ENCODE measurements at places on chromosomes 4 and X.

DNA sequence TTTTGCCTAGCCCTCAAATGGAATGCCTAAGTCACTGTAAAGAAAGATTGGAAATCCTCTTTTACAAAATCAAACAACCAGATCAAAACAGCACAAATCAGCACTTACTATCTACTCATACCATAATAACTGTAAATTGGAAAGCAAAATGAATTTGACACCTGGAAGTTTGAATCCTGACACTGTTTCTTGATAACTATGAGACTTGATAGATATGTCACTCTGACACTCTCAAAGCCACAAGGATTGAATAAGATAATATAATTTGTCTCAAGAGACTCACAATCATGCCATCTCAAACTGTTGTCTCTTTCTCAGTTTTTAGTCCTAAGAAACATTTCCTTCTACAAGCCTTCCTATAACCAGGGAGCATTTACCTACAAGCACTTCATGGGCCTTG lies 302.6 kb upstream of the DIAPH2 start:
- DNase-seq = no peak

DNA sequence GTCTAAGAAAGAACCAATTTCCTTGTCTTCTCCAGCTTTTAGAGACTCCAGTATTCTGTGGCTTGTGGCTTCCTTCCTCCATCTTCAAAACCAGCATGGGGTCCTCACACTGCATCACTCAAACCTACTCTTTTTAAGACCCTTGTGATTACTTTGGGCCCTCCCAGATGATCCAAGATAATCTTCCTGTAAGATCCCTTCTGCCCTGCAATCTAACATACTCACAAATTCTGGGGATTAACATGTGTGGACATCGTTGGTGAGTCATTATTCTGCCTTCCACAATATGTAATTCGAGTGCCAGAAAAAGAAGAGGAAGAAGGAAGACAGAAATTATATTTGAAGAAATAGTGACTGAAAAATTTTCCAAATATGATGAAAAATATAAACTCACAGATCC lies 47.9 kb downstream of the BEND4 start:
- DNase-seq = no peak

DNA sequence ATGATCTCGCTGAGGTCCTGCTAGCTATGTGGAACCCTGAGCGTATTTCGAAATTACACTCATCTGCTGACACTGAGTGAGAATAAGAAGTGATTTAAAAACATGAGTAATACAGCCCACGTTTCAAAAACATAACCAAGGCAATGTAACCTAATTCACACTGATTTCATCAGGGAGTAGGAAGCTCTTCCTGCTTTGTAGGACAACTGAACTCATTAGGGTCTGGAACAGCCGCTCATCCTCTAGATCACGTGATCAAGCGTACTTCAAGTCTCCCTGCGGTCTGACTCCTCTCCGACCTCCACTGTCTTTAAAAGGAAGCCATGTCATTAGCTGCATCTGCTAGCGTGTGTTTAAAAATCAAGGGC lies 138.0 kb downstream of the NSUN7 start:
- no peak for DNase-seq

GRCh38 chr4:66482186-66482585 lies 811.9 kb upstream of the EPHA5 start:
- DNase-seq = no peak

DNA sequence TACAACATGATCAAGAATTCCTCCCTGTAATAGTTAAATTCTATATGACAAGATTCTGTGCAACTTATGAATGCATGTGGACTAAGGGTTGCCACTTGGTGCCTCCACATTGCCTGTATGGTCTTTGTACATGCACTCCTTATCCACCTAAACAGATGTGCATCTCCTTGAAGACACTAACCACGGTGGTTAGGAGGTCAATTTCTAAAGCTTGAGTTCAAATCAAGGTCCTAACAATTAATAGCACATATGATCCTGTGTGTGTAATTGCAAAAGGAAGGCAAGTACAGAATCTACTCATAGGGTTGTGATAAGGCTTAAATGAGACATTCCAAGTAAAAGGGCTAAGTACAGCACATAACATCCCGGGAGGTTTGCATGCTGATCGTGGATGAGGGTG lies 1.5 kb upstream of the IL21 start:
- no peak for DNase-seq

DNA sequence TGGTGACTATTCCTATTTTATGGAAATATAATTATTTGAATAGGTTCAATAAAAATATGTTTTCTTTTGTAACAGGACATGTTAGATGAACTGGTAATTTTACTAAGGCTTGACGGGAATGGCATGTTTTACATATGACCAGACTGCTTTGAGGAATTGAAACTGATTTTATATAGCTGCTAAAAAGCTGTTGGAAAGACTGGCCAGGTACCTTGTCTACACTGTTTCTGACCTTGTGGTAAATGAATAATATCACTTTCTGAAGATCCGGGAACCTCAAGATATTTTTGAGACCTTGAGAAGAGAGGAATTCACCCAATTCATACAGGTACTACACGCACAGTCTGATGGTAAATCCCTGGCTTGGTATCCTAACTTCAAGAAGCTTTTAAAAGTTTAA lies 42.1 kb upstream of the USP46 start:
- DNase-seq = no peak

GRCh38 chr4:101230801-101231426 lies 116.4 kb downstream of the PPP3CA start:
- DNase-seq = no peak

DNA sequence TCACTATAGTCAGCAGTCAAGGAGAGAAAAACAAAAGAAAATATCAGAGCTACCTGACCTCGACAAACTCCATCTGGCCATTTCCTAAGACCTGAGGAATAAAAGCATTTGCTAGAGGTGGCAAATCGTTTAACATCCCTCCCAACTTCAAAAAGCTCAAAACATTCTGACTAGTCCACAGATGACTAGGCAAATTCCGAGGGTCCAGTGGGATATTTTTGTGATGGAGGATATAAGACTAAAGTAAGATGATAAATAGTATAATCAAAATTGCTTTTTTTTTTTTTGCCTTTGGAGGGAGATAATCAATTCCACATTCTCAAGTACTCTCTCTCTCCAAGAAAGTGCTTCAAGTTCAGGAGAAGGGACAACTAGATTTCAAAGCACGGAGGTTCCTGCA lies 119.1 kb upstream of the ETNPPL start:
- DNase-seq = no peak

DNA sequence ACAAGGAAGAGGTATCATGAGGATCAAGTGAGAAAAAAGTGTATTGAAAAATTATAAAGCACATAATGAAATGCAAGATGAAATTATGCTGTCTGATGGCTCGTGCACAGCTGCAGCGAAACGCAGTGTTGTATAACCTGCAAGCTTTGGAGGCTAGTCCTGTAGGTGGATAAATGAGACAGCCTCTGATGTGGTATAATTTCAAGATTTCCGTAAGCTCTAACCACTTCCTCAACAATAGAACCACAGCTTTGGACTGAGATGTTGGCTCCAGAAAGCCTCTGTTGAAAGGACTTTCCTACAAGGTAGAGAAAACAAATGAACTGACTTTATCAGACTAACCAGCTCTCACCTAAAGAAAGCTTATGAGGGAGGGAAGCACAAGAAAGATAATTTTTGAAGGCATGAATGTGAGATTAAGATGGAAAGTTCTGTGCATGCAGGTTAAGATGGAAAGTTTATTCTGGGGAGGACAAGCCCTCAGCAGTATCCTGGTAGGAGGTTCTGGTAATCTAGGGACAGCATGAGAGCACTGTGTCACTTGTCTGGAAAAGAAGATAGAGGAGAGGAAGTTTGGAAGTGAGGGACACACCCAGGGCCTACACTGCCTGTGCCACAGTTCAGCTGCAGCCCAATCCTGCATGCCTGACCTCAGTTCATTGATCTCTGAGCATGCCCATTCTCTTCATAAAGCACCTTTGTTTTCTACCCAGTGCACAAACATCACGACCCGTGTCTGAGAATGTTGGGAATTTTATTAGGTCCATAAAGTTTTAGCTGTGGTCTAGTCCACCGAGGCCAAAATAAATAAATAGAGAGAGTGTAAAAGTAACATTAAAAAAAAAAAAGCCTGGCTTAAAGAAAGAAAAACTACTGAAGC lies 161.5 kb upstream of the SFRP2 start:
- no peak for DNase-seq

GRCh38 chr4:70943114-70943513 lies 40.9 kb downstream of the MOB1B start:
- DNase-seq = no peak

DNA sequence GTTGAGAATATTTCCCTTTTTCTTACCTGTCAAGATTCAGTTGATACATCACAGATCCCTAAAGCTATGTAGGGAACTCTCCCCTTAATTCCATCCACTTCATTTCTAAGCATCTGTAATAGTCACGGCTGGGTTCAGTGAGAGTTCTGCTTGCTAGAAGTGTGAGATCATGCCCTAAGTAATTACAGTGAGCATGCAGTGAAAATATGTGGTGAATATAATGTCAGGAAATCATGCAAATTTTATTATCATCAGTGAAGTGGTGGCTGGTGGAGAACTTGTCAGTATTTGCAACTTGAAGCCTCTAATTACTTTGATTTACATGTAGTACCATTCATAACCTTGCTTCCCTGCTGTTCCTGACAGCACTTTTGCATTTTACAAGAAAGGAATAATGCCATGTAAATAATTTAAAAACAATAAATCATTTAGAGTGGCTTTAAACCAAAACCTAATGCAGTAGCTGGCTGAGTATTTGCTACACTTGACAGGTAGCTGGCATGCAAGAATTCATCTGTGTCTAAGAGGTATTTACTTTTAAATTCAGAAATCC lies 28.3 kb upstream of the CFAP299 start:
- DNase-seq = peak; percentile 89

- DNase-seq = no peak
Measured at GRCh38 chr4:139329665-139330200, 27.5 kb upstream of the NDUFC1 start.

DNA sequence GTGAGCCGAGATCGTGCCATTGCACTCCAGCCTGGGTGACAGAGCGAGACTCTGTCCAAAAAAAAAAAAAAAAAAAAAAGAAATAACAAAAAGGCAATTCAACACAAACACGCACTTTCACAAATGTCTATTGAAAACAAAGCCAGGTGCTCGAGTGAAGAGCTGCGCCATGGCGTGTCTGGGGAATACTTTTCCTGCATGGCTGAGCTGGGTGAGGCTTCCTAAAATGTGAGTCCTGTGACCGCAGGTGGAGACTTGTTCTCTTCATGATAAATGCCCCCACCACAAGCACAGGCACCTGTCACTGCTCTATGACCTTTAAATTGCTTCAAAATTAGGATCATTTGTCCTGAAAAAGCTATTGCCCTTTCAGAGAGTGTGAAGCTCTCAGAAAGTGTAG lies 4.0 kb upstream of the ABLIM2 start:
- peak; percentile 48 for DNase-seq

GRCh38 chr4:100690812-100691211 lies 173.0 kb upstream of the EMCN start:
- DNase-seq = no peak

- no peak for DNase-seq
Measured at GRCh38 chr4:99447079-99447478, 11.9 kb upstream of the ADH7 start.

DNA sequence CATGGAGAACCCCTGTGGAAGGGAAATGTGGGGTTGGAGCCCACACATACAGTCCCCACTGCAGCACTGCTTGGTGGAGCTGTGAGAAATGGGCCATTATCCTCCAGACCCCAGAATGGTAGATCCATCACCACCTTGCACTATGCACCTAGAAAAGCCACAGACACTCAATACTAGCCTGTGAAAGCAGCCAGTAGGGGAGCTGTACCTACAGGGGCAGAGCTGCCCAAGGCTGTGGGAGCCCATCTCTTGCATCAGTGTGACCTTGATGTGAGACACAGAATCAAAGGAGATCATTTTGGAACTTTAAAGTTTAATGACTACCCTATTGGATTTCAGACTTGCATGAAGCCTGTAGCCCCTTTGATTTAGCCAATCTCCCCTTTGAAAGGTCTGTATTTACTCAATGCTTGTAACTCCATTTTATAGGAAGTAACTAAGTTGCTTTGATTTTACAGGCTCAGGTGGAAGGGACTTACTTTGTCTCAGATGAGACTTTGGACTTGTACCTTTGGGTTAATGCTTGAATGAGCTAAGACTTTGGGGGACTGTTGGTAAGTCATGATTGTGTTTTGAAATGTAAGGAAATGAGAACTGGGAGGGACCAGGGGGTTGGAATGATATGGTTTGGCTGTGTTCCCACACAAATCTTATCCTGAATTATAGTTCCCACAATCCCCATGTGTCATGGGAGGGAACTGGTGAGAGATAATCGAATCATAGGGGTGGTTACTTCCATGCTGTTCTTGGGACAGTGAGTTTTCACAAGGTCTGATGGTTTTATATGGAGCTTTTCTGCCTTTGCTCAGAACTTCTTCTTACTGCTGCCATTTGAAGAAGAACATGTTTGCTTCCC lies 352.6 kb downstream of the INPP4B start:
- DNase-seq = no peak

- DNase-seq = no peak
Measured at GRCh38 chrX:87901060-87901459, 383.5 kb downstream of the KLHL4 start.

DNA sequence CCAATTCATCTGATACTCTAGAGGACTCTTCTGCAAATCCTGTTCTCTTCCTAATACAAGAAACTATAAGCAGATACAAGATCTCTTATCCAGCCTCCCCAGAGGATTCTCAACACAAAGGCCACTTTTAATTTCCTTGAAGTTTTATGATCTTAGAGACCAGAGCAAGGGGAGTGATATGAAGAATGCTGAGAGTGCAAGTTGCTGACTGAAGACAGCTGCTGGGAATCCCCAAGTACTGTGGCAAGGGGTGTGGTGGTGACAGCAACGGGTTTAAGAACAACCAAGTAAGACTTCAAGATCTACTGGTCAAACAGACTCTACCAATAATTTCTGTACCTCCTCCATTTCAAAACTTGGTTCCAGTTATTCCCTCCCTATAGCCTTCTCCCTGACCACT lies 7.0 kb downstream of the AMMECR1 start:
- peak; percentile 4 for DNase-seq

DNA sequence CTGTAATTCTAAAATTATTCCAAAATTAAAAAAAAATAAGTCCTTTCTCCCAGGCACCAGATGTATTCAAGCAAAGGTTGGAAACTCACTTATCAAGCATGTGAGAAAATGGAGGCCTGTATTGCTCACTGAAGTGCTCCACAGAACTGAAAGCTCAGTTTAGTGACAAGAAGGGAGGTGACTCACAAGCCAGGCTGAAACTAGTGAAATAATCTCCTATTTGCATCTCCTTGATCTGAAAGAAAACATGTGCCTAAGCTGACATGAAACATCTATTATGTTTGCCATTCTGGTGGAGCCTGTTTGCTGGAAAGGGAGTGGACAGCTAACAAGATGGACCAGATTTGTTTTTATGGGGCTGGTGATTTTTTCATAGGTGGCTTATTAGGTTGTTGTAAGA lies 54.0 kb upstream of the AMELX start:
- DNase-seq = no peak
